Activated CD8-positive, alpha-beta memory T cell treated with anti-CD3 and anti-CD28 coated beads, Interleukin-2, amount 10 ng/mL, durations not matched to agents 7 days and 5 days (primary cell): ENCODE measurements at places on chromosomes 16 and 17. TPM values are rescaled to one million over a fixed set of nuclear protein-coding genes. Genes with fewer than 3 reads are reported as not detected.

MAPK8IP3 gene
- 78.9 TPM for total RNA-seq

ATP6V0A1 gene
- total RNA-seq = 6.0 TPM

LRRC37A3 gene
- 22.5 TPM for total RNA-seq

CA5A gene
- not detected for total RNA-seq

ZNF267 gene
- total RNA-seq = 64.1 TPM

AGRP gene
- total RNA-seq = not detected

OR1A2 gene
- not detected for total RNA-seq

GLP2R gene
- total RNA-seq = not detected

GRCh38 chr17:4160294-4160859 is 17.4 kb downstream of the CYB5D2 start:
- no peak overlapping the region for H3K4me3 ChIP-seq
- H3K27ac ChIP-seq = no peak overlapping the region
- H3K36me3 ChIP-seq = peaks cover 9% of the 10 kb centered on the region
- H3K27me3 ChIP-seq = no peaks in the 10 kb centered on the region
- DNase-seq = no peak

GRCh38 chr17:77810536-77810935 is 148.0 kb upstream of the TNRC6C start:
- no peaks in the 10 kb centered on the region for H3K36me3 ChIP-seq
- H3K27me3 ChIP-seq = peaks cover 2% of the 10 kb centered on the region
- H3K4me1 ChIP-seq = no peaks in the 10 kb centered on the region
- no peak overlapping the region for H3K4me3 ChIP-seq

DNA sequence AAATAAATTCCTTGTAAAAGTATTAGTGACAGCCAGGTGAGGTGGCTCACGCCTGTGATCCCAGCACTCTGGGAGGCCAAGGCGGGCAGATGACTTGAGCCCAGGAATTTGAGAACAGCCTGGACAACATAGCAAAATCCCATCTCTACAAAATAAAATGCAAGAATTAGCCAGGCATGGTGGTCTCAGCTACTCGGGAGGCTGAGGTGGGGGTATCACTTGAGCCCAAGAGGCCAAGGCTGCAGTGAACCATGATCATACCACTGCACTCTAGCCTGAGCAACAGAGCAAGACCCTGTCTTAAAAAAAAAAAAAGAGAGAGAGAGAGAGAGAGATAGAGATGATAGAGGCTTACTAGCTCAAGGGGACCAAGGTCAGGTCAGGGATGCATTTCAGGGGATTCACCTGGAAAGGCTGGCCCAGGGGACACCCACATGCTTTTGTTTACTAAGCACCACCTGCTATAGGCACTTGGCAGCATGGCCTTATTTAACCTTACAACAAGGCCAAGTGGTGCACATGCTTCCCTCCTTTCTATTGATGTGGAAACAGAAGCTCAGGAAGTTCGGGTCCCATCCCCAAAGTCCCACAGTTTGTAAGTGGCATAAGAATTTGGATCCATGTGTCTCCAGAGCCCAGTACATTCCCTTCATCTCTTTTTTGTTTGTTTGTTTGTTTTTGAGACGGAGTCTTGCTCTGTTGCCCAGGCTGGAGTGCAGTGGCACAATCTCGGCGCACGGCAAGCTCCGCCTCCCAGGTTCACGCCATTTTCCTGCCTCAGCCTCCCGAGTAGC is 12.4 kb upstream of the SRCIN1 start:
- no peak for DNase-seq
- peaks cover 52% of the 10 kb centered on the region for H3K27me3 ChIP-seq
- no peaks in the 10 kb centered on the region for H3K4me1 ChIP-seq
- H3K4me3 ChIP-seq = no peak overlapping the region
- no peak overlapping the region for H3K27ac ChIP-seq
- no peaks in the 10 kb centered on the region for H3K36me3 ChIP-seq

DNA sequence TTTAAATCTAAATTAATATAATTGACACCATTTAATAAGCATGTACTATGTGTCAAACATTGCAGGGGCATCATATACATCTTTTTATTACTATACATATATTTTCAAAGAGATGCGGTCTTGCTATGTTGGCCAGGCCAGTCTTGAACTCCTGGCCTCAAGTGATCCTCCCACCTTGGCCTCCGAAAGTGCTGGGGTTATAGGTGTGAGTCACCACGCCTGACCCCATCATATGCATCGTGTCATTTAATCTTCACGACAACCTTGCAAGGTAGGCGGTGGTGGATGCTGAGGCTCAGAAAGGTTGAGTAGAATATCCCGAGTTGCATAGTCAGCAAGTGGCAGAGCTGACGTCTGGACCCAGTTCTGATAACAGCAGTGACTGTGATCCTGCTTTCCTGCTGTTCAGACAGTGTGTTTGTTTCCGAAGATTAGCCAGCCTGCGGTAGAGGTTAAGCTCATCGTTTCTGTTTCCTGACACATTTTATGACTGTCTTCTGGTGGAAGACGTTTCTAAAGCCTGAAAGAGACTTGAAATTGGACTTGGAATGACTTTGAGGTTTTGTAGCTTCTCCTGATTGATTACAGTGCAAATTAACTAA is 316.6 kb downstream of the SNX29 start:
- H3K4me3 ChIP-seq = no peak overlapping the region
- no peak overlapping the region for H3K27ac ChIP-seq
- no peaks in the 10 kb centered on the region for H3K27me3 ChIP-seq
- no peaks in the 10 kb centered on the region for H3K36me3 ChIP-seq
- H3K4me1 ChIP-seq = no peaks in the 10 kb centered on the region

GRCh38 chr16:49465661-49466528 is 92.3 kb downstream of the C16orf78 start:
- peaks cover 7% of the 10 kb centered on the region for H3K27me3 ChIP-seq
- H3K4me1 ChIP-seq = peaks cover 25% of the 10 kb centered on the region
- H3K4me3 ChIP-seq = no peak overlapping the region
- DNase-seq = peak; percentile 29
- H3K36me3 ChIP-seq = no peaks in the 10 kb centered on the region
- H3K27ac ChIP-seq = no peak overlapping the region

DNA sequence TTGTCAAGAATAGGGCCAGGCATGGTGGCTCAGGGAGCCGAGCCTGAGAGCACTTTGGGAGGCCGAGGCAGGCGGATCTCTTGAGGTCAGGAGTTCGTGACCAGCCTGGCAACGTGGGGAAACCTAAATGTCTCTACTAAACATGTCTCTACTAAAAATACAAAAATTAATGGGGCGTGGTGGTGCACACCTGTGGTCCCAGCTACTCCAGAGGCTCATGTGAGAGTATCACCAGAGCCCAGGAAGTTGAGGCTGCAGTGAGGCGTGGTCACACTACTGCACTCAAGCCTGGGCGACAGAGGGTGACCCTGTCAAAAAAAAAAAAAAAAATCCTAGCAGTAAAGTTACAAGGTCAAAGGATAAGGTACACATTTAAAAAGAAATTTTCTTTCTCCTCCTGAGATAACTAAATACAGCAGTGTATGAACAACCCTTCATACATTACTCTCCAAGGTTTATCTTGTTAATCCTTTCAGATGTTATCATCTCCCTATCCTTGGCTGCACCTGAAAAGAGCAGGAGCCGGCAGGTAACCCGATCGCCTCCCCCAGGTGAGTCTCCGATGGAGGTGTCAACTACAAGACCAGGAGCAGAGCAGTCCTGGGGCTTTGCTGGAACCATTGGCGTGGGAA is 122.3 kb downstream of the GOSR1 start:
- peaks cover 22% of the 10 kb centered on the region for H3K4me1 ChIP-seq
- DNase-seq = no peak
- no peaks in the 10 kb centered on the region for H3K36me3 ChIP-seq
- H3K27me3 ChIP-seq = no peaks in the 10 kb centered on the region
- H3K4me3 ChIP-seq = peak overlapping the region; percentile 95
